ENCODE measurements at places on chromosomes 2 and 18.

DNA sequence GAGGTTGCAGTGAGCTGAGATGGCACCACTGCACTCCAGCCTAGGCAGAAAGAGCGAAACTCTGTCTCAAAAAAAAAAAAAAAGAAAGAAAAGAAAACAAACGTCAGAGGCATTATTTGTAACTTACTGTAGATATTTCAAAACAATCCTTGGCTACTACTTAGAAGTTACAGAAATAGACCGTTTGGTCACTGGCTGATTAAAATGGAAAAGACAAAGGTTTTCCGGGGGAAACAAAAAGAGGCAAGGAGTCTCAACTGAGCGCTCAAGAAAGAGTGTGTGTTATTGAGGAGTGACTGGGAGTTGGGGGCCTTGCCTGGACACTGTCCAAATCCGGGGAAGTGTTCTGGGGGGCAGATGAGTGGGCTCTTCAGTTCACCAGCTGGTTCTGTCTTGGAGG is 47.6 kb downstream of the TEX44 start:
- DNase-seq = no peak

DNA sequence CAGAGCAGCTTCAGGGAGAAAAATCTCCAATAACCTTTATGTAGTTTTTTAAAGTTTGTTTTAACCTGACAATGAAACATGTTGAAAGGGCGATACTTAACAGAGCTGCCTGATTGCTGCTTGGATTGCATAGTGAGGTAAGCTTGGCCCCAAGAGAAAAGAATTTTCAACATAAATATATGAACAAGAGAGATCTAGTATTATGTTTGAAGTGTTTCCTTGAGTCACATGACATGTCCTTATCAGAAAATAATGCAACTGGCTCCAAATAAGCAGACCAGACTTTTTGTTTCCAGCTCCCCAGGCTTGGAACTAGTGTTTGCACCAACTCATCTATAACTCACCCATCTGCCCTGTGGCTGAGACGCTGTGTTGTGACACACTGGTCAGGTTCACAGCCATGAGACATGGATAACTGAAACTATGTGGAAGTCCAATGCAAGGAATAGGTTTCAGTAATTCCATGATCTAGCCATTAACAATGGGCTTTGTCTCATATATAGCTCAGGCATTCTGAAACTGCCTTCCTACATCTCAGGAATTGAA is 44.7 kb downstream of the ABCB11 start:
- DNase-seq = no peak

- DNase-seq = no peak
These were observed 548.0 kb upstream of the SALL3 start for GRCh38 chr18:78431606-78432005.

DNA sequence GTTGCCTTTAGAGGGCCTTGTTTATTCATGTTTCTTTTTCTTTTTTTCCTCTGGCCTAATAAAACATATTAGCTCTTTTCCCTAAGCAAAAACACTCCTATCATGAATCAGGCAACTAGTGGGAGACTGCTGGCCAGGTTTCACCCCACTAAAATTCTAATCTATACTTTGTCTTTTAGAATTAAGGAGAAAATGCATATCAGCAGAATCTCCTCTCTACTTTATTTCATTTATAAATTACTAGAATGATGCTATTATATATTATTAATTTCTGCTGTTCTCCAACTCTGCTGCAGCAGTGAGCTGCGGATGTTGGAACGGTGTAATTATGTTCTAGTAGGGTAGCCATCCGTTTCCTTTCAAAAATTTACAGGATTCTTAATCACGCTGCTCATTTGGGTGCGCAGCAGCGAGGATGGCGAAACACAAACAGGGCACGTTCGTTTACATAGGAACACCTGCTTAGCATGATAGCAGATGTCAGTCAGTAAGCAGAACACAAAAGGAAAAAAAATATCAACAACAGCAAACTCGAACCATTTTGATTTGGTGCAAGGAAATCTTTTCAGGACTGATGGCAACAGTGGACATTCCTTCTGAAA is 30.5 kb downstream of the ZEB2 start:
- no peak for DNase-seq

DNA sequence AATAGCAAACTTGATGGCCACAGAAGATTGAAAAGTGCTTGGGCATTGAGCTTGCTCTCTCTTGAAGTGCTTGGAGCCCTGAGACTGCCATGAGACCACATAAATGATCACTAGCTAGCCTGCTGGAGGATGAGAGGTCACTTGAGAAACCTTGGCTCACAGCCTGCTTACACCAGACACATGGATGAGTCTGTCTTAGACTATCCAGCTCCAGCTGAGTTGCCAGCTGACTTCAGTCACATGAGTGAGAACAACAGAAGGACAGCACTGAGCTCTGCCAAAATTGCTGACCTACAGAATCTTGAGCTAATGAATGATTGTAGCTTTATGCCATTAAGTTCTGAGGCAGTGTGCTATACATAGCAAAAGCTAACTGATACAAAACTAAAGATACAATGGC is 18.1 kb downstream of the NABP1 start:
- DNase-seq = no peak

DNA sequence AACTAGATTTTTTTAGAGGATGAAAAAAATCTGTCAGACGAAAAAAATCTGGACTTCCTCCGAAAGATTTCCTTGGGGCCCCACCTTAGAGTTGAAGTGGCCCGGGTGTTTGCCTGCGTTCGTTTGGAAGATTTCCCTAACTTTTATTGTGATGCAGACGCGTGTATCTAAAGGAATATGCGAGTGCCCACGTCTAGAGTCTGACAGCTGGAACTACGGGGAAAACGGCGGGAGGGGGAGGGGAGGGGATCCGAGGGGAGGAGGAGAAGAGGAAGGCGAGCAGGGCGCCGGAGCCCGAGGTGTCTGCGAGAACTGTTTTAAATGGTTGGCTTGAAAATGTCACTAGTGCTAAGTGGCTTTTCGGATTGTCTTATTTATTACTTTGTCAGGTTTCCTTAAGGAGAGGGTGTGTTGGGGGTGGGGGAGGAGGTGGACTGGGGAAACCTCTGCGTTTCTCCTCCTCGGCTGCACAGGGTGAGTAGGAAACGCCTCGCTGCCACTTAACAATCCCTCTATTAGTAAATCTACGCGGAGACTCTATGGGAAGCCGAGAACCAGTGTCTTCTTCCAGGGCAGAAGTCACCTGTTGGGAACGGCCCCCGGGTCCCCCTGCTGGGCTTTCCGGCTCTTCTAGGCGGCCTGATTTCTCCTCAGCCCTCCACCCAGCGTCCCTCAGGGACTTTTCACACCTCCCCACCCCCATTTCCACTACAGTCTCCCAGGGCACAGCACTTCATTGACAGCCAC is 2.4 kb upstream of the SP9 start:
- no peak for DNase-seq

DNA sequence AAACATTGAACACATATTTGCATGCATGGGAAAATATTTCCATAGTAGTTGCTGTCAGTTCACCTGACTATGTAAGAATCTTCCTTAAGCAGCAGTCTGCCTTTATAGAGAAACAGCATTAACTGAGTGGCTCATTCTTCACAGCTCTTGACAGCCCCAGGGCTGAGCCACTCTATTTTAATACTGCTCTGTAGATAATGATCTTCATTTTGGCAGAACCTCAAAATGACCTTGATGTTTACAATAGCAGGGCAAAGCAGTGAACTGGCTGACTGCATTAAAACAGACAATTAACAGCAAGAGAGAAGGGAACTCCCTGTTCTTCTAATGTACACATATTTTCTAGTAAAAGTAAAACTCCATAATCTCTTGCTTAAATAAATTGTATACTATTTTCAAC is 580.6 kb upstream of the SOX11 start:
- no peak for DNase-seq

DNA sequence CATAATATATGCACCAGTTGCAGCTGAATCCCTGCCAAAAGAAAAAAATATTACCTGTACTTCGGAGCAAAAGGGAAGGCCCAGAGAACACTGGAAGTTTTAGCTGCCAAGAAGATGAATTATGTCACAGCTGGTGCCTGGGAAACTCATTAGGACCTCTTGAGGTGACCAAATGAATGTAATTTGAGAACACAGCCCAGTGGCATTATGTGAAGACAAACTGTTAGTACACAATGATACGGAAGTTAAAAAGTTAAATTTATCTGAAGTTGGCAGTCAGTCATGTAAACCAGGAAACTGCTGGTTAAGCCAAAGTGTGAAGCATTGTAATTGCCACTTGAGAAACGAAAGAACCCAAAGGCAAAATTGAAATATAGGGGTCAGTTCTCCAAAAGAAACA is 80.7 kb downstream of the EML4 start:
- no peak for DNase-seq

DNA sequence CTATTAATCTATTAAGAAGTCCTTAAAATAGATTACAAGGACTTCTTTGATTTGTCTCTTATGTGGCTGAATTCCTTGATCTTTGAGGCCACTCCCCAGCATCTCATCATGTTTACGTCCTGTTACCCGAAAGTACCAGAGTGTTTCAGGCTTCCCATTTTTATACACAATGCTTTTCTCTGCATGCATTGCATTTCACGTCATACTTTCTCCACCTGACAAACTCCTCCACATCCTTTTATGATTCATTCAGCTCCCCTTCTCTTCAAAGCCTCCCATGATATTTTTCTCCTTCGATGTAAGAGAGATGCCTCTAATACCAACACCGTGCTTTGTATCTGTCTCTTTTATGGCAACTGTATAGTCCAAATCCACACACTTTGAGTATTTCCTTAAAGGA is 379.0 kb upstream of the CRIM1 start:
- no peak for DNase-seq

DNA sequence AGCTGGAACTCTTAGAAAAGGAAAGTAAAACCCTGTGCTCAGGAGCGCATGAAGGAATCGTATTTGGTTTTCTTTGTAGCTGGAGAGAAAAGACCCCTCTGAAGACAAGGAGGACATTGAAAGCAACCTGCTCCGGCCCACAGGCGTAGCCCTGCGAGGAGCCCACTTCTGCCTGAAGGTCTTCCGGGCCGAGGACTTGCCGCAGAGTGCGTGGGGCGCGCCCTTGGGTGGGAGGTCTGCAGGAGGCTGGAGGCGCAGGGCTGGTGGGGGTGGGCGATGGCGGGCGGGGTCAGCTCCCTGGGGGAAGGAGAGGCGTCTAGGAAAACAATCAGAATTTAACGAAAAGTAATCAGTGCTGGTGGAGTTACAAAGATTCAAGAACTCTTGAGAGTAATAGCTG is 72.8 kb downstream of the DYSF start:
- peak; percentile 19 for DNase-seq

- DNase-seq = no peak
These were observed 99.1 kb downstream of the EDAR start for GRCh38 chr2:108889907-108890306.

DNA sequence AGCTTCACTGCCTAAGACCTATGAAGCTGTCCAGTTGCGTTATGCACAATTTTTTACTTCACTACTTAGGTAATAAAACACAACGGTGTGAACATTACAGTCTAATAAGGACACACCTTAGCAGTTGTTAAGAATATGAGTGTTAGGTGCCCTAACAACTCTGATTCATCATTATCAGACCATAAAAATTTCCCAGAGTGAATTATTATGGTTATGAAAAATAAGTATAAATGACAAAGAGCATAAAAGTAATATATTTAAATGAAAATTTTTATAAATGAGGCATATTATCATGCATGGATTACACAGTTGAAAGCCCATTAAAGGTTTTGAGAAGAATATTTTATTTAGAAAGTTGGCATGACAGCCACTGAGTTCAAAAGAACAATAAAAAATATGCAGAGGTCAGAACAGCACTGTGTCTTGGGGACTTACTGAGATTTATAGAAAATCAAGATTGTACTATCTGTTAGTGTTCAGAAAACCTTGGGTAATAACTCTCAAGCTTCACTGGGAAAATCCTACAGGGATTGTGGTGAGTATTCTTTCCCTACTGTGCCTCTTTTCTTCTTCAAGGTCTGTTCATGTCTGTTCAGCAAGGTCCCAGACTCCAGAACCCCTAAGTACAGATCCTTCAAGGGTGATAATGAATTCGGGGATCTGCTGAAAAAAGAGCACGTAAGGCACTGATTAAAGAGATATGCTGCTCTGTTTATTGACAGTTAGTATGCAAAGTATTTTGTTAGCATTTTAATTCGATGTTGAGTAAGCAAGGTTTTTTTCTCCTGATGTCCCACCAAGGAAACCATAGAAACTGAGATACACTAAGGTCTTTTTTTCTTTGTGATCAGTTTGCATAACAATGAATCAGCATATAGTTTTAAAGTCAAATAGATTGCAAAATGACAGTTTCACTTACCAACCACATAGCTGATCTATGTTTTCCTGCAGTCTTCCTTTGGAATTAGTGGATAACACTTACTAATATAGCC is 250.0 kb downstream of the DSEL start:
- DNase-seq = no peak

DNA sequence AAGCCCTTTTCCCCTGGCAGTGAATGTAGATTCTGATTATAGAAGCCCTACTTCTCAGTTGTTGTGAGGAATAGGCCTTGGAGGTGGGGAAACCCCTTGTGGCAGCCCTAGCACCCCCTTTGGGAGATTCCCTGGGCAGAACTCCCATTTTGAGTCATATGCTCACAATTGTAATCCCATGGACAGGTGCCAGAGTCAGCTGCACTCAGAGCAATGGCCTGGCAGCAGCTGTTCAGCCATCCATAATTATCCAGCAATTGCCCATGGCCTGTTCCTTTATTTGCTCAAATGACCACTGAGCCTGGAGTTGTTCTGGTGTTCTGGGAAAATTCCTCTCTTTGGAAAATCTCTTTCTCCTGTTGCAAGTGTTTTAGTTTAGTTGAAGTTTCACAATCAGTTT is 71.7 kb downstream of the PTRHD1 start:
- DNase-seq = no peak

DNA sequence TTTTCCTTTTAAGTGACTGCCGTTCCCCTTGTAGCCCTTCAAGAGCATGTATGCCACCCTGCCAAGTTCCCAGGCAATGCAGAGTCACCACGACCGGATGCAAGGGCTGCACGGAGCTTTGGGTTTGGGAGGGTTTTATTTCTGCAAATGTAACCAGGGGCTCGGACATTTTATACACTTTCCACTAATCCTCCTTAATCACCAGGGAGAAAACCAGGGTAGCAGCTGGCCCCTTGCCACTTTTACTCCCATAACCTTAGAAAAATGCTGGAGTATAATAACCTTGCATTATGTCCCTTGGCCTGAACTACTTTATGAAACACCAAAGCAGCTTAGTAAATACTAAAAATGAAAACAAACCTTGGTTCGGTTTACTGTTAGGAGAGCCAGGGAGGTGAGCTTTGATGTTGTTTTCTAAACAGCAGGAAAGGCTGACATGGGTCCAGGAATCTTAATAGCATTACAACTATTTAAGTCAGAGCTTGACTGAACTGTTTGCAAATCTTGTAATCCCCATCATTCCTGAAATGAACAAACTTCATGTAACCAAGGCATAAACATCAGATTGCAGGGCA is 152.8 kb upstream of the RIOK3 start:
- no peak for DNase-seq

Measured in activated effector memory CD4-positive, alpha-beta T cell treated with anti-CD3 and anti-CD28 coated beads, Interleukin-2, amount 50 U/mL, for 16 hours (primary cell).